Lower lobe of right lung (tissue), 2 donors: ENCODE measurements at places on chromosomes 12 and 14. TPM values are rescaled to one million over a fixed set of nuclear protein-coding genes. Genes with fewer than 3 reads are reported as not detected.

PAPLN gene
- total RNA-seq, result 10.7 TPM

ATG2B gene
- 22.4 TPM for total RNA-seq

ULK1 gene
- 32.2 TPM for total RNA-seq

SIX6 gene
- not detected for total RNA-seq

HOXC11 gene
- total RNA-seq, result not detected

CLEC4C gene
- total RNA-seq, result not detected

CYP27B1 gene
- total RNA-seq, result 1.1 TPM

RND1 gene
- total RNA-seq, result 5.9 TPM

SELPLG gene
- total RNA-seq, result 59.9 TPM

SLC25A21 gene
- total RNA-seq, result 0.38 TPM

MYF6 gene
- not detected for total RNA-seq

LMNTD1 gene
- 2.6 TPM for total RNA-seq

DIO3 gene
- total RNA-seq, result 1.9 TPM

GPR162 gene
- 21.5 TPM for total RNA-seq

CPNE6 gene
- total RNA-seq, result not detected

DNA sequence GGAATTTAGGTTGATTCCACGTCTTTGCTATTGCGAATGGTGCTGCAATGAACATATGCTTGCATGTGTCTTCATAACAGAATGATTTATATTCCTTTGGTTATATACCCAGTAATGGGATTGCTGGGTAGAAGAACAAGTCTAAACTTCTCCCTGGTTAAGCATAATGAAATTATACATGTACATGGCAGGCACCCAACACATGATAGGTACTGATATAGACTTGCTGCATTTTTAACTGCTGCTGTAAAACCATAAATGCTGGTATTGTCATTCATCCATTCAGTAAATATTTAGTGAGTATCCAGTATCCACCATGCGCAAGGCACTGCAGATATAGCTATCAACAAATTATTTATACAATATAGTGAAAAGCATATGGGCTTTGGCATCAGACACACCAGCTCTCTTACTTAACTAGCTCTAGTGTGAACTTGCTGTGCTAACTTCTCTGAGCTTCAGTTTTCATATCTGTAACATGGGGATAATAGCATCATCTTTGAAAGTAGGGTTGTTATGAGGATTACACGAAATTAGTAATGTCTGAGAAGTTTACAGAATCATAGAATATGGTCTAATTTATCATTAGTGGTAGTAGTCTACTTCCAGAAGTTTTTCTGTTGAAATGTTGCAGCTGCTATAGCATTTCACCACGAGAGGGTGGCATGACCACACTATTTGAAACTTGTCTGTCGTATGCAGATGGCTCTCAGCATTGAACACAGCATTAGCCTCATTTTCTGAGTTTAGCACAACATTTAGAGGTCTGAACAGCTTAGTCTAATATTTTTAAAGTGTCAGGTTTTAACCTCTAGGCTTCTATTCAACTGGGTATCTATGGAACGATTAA lies 32.0 kb upstream of the SEL1L start:
- DNase-seq, result no peak

DNA sequence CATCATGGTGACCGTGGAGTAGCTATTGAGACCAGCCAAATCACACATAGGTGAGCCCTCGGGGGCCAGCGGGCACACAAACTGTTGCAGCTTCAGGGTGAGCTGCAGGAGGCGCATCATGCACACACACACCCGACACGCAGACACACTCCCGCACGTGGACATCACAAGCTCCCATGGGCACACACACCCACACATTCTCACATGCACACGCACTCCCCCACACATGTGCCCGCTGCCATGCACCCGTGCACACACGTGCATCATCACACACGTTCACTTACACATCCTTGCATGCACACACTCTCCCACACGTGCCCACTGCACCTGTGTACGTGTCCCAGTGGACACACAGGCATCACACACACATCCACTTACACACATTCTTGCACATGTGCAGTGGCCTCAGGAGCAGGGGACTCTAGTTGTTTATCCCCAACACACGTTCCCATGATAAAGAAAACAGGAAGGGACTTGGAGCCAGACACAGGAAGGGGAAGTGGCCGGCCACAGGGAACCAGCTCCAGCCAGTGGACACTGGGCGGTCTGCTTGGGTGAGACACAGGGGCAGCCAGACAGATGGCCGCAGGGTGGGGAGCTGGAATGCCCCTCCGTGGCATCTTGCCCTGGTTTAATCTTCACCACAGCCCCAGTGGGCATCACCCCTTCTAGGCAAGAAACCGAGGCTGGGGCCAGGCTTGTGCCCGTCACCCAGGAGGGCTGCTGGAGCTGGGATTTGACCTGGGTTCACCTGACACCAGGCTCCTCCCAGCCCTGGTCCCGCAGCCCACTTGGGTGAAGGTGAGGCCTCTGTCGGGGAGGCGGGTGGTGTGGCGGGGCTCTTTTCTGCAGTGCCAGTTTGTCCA lies 49.7 kb downstream of the CYP46A1 start:
- DNase-seq, result peak; percentile 76

DNA sequence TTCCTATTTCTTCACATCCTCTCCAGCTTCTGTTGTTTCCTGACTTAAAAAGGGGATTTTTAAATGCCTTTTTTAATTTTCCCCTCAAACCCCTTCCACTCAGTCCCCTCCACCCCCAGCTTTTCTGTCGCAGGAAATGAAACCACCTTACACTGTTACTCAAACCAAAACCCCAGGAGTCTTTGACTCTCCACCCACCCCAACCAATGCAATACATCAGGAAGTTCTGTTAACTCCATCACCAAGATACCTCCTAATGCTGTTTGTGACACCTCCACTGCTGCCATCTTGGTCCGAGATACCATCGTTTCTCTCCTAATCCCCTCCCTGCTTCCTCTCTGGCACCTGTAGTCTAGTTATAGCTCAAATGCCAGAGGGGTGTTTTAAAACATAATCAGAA lies 25.4 kb upstream of the CPM start:
- no peak for DNase-seq

DNA sequence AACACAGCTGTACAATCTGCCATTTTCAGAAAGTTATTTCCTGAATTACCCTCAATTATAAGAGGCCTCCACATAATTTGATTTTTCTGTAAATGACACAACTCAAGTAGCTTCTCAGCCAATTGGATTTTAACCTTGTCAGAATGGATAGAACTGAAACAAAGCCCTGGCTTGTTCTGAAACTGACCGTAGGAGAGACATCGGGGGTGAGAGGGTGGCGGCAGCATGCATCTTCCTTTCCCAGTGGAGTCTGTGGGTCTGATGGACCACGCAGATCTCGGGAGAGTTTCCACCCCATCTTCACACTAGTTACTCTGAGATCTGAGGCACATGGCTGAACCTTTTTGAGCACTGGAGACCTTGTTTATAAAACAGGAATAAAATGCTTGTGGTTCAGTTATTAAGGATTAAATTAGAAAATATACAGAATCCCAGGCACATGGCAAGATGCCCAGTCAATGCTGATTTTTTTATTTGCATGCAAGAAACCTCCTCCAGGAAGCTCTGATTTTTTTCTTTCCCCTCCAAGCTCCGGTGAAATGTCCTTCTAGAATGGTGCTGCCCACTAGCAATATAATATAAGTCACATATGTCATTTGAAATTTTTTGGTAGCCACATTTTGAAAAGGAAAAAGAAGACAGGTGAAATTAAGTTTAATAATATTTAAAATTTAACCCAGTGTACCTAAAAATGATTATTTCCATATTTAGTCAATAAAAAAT lies 153.9 kb downstream of the CHST11 start:
- DNase-seq, result no peak

GRCh38 chr12:97941686-97942354 lies 479.2 kb downstream of the RMST start:
- DNase-seq, result no peak

DNA sequence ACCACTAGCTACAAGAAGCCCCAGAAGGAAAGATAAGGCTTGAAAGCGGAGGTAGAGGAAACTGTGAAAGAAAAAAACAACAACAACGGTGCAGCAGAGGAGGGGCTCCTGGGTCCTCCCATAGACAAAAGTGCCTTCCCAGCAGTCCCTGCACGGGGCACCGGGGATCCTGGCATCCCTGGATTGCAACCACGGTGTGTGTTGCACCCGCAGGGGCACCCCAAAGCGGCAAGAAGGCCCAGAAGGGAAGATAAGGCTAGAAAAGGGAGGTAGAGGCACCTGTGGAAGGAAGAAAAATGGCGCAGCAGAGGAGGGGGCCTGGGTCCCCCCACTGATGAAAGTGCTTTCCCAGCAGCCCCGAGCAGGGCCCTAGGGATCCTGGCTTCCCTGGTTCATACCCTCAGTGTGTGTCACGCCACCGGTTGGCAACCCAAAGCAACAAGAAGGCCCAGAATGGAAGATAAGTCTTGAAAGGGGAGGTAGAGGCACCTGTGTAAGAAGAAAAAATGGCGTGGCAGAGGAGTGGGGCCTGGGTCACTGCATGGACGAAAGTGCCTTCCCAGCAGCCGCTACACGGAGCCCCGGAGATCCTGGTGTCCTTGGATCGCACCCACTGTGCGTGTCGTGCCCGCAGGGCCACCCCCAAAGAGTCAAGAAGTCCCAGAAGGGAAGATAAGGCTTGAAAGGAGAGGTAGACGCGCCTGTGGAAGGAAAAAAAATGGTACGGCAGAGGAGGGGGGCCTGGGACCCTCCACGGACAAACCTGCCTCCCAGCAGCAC lies 281.0 kb downstream of the ALG10 start:
- peak; percentile 10 for DNase-seq

DNA sequence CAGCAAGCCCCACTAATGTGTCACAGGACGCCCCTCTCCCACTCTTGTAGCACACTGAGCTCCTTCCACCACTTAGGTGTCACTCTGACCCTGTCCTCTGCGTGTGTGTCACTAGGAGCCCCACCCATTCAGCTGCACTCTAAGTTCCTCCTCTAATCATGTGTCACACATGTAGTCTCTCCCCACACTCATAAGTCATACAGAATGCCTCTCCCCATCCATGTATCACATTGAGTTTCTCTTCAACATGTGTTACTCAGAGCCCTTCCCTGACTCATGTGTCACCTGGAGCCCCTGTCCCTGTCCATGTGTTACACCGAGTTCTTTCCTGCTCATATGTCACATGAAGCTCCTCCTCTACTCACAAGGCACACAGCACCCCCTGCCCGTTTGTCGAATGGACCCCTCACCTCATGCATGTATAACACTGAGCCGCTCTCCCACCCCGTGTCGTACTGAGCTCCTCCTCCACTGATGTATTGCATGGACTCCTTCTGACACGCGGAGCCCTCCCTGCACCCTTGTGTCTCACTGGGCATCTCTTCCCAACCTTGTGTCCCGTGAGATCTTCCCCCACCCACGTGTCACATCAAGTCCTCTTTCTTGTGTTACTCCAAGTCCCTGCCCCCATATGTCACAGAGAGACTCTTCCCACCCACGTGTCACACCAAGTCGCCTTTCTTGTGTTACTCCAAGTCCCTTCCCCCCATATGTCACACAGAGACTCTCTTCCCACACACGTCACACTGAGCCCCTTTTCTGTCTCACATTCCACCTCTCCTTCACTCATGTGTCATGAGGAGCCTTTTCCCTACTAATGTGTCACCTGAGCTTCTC lies 31.0 kb downstream of the RTL1 start:
- DNase-seq, result peak; percentile 36

GRCh38 chr12:115349711-115350110 lies 665.7 kb upstream of the TBX3 start:
- no peak for DNase-seq

DNA sequence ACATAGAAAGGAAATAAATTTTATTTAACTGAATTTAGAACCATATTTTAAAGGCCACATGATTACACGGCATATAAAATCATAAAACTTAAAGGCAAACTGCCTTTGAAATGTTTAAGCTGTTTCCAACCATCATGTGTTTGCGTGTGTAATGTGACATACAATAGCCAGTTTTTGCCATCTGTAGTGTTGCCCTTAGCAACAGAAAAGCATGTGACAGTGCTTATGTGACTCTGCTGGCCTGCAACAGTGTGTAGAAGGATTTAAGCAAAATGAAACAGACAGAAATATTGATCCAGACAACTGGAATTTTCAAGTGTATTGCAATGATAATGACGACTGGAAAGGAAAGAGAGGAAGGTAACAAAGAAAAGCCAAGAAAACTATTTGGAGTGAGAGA lies 49.5 kb downstream of the TSPAN19 start:
- DNase-seq, result no peak

DNA sequence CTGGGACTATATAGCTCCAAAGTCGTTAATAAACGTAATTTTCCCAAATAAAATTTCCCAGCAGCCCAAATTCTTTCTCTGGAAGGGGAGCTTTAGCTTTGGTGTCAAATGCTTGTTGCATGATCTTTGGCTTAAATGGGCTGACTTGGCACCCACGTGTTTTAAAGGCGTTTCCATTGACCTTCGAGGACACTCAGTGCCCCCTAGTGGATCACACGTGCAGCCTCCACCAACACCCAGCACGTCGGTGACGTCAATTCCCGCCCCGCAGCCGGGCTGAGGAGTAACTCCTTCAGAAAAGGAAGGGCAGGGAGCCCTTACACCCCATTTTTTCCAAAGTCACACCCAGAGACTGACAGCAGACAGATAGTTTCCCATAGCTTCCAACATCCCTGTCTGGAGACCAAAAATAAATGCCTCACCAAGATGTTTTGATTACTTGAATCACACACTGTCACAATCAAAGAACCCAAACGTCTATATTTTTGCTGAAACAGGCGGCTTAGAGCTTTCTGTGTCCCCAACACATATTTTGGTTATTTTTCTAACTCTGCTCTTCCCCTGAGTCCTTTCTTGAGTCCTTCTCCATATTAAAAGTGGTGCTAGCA lies 707.9 kb downstream of the AACS start:
- no peak for DNase-seq

GRCh38 chr14:98858561-98858960 lies 413.4 kb downstream of the BCL11B start:
- DNase-seq, result no peak

GRCh38 chr12:92002195-92002649 lies 143.4 kb downstream of the BTG1 start:
- no peak for DNase-seq

DNA sequence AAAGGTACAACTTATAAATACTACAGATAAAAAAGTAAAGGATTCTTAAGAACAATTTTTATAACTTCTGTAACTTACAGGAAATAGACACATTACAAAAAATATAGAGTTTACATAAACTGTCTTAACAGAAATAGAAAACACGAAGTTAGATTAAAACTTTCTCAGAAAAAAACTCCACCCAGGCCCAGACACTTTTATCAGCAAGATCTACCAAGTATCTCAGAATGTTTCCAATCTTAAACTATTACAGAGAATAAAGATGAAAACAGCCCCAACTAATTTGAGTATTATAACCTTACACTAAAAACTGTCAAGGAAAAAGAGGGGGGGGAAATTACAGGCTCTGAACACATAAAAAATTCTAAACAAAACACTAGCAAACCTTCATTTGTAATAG lies 8.2 kb downstream of the ZFC3H1 start:
- no peak for DNase-seq

- no peak for DNase-seq
Observed at GRCh38 chr14:77087631-77088030, 10.4 kb upstream of the CIPC start.

GRCh38 chr12:104680491-104680890 lies 223.7 kb downstream of the CHST11 start:
- DNase-seq, result no peak

- DNase-seq, result no peak
Observed at GRCh38 chr14:22252686-22253085, 336.3 kb downstream of the DAD1 start.

GRCh38 chr12:79250186-79250585 lies 385.6 kb downstream of the SYT1 start:
- no peak for DNase-seq

- DNase-seq, result no peak
Observed at GRCh38 chr14:87149583-87150354, 843.2 kb downstream of the GALC start.

- no peak for DNase-seq
Observed at GRCh38 chr12:6096527-6096926, 27.9 kb downstream of the VWF start.

- DNase-seq, result no peak
Observed at GRCh38 chr12:106310687-106311086, 8.2 kb downstream of the TCP11L2 start.
